Left ventricle myocardium inferior (tissue), 1 donor: ENCODE measurements at places on chromosomes 1 and 21. TPM values are rescaled to one million over a fixed set of nuclear protein-coding genes. Genes with fewer than 3 reads are reported as not detected.

The SMCP gene
- not detected for total RNA-seq

The ZNF683 gene
- total RNA-seq = not detected

The IGSF8 gene
- total RNA-seq = 18.2 TPM

The SNAPIN gene
- total RNA-seq = 67.0 TPM

The OPTC gene
- total RNA-seq = not detected

The NUF2 gene
- total RNA-seq = 1.0 TPM

The SNAP47 gene
- 45.9 TPM for total RNA-seq

The KCNA3 gene
- total RNA-seq = 0.22 TPM

The HNRNPCL2 gene
- total RNA-seq = not detected

The ENSA gene
- total RNA-seq = 129 TPM

The OR14K1 gene
- total RNA-seq = not detected

The ANGPTL1 gene
- total RNA-seq = 11.5 TPM

The BGLAP gene
- total RNA-seq = 0.30 TPM

DNA sequence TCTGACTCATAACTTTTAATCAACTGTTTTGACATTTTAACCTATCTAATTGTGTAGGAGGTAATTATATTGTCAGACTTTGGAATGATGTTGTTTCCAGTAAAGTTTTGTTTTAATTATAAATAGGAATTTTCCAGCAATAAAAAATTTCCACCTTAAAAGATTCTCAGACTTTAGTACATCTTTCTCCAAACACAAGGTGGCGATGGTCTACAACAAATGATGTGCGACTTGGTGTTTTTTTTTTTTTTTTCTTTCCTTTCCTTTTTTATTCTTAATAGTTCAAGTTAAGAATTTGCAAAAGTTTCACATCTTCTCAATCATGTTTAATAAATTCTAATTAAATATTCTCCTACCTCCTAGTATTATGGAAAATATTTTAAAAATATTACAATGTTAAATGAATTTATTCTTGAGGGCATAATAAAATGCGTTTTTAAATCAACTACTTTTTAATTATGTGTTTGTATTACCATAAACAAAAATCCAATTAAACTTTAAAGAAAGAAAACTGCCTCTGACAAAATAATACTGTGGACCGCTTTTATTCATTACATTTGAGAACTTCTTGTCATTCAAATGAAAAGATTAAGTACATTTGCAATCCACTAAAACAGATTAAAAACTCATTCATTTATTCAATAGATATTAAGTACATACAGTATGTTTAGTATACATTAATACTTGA is 4.4 kb upstream of the ADAMTS1 start:
- DNase-seq = no peak

DNA sequence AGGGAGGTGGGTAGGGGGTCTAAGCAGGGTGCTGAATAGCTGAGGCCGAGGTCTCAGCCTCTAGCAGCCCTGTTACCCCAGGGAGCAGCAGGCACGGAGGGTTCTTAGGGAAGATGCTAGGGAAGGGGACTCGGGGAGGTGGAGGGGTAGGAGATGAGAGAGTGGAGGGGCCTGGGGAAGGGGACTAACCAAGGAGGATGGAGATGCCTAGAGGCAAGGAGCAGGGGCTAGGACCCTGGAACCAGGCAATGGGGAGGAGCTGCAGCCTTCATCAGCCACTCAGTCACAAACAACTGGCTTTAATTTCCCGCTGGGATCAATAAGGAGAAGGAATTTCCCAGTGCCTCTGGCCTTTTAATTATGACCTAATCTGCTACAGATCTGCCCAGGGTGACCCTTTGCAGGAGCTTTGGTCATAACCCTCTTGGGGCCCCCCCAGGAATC is 2.9 kb upstream of the CRABP2 start:
- DNase-seq = no peak

- DNase-seq = peak; percentile 71
Observed at GRCh38 chr1:203406446-203407045, 55.6 kb upstream of the FMOD start.

- peak; percentile 82 for DNase-seq
Observed at GRCh38 chr1:224513787-224514209, 79.2 kb upstream of the WDR26 start.

DNA sequence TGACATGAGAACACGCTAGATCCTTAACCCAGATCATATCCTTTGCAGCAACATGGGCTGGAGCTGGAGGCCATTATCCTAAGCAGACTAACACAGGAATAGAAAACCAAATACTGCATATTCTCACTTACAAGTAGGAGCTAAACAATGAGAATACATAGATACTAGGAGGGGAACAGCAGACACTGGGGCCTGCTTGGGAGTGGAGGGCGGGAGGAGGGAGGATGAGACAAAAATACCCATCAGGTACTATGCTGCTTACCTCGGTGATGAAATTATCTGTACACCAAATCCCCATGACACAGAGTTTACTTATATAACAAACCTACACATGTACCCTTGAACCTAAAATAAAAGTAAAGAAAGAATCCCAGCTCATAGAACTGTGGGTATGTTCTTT is 1.2 kb upstream of the MOB3C start:
- DNase-seq = no peak

GRCh38 chr1:227388214-227389168 is 70.2 kb upstream of the CDC42BPA start:
- DNase-seq = no peak

DNA sequence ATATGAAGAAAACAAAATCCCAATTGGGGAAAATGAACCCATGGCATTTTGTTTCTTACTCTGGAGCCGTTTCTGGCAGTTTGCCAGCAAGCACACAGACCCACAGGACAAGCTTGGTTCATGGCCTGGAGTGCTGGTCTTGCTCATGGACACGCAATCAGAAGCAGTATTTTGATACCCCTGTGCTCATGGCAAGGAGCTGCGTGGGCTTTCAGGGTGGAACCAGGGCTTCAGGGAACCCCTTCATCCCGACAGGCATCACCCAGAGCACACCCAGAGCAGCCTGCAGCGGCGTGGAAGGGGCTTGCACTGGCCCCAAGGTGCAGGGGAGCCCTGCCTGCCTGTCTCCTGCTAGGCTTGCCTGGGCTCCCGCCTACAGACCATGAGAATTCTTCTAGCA is 45.4 kb upstream of the PCBP3 start:
- no peak for DNase-seq

DNA sequence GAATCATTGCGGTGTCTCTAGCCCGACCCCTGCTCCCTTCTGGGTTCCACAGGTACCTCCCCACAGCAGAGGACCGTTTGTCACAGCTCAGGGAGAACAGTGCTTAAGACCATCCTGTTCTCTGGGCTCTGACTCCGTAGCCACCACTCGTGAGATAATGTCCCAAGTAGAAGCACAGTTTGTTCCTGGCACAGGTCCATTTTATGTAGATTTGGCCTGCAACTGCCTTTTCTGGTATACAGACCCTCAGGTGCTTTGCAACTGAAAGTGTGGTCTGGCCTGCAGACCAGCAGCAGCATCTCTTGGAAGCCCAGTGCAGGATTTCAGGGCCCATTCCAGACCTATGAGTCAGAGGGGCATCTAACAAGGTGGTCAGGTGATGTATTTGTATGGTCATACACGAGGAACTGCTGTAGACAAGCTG is 28.4 kb upstream of the TMEM125 start:
- DNase-seq = no peak

DNA sequence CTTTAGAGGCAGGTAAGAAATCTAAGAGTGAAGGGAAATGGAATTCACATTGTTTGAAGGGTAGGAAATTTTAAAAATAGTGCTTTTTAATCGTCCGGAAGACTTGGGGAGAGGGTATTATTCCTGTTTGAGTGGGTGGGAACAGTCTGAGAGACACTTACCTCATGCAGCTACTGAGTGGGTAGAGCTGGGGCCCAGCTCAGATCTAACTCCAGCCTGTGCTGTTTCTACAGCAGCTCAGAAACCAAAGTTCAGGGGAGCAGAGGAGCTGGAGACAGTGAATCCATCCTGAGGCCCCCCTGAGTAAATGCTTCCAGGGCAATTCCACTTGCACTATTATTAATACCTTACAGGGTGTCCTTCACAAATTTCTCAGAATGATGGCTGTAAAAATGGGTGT is 63.8 kb downstream of the FGGY start:
- no peak for DNase-seq

DNA sequence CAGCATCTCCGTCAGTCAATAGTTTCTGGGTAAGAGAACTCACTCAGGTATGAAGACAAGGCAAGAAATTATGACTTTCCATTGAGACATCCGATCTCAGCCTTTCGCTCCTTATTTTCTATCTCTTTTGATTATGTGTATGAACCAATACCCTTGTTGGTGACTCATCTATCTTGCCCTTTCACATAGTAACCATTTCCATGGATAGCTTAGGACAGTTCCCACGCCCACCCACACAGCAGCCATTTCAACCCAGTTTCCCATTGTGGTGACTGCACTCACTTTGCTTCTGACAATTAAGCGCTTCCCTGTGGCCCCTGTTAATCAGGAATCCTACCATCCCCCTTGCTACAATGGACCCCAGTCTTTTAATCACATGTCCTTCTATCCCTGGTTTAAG is 210.6 kb upstream of the ADGRL2 start:
- DNase-seq = no peak

DNA sequence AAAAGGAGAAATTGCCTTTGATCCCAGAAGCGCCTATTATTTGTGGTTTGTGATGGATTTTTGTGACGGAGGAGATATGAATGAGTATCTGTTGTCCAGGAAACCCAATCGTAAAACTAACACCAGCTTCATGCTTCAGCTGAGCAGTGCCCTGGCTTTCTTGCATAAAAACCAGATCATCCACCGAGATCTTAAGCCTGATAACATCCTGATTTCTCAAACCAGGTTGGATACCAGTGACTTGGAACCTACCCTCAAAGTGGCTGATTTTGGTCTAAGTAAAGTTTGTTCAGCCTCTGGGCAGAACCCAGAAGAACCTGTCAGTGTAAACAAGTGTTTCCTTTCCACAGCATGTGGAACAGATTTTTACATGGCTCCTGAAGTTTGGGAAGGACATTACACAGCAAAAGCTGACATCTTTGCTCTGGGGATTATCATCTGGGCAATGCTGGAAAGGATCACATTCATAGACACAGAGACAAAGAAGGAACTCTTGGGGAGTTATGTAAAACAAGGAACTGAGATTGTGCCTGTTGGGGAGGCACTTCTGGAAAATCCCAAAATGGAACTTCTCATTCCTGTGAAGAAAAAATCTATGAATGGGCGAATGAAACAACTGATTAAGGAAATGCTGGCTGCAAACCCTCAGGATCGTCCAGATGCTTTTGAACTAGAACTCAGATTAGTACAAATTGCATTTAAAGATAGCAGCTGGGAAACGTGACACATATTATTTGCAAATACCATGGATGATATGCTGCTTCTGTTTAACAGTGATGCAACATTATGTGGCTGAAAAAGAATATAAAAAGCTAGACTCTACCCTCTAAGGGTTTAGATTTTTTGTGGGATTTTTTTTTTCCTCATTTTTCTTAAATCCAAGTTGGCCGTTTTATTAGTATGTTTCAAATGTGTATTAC is 10.5 kb downstream of the PDIK1L start:
- no peak for DNase-seq

- DNase-seq = no peak
Observed at GRCh38 chr21:42013931-42014330, 3.8 kb upstream of the ZBTB21 start.

DNA sequence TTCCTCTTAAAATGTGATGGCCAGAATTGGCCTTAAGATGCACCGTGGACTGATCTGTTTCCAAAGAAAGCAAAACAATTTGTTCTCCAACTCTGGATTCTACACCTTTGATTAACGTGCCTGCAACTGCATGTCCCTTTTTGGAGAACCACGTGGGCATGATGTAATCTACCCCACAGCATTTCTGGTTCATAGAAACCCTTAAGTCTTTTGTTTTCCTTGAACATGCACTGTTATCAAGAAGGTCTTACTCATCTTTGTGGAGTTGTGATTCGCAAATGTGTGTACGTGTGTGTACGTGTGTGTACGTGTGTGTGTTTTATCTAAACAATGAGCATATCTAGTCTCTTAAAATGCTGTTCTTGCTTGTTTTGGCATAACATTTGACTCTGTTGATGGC is 57.8 kb downstream of the LPAR3 start:
- DNase-seq = no peak

DNA sequence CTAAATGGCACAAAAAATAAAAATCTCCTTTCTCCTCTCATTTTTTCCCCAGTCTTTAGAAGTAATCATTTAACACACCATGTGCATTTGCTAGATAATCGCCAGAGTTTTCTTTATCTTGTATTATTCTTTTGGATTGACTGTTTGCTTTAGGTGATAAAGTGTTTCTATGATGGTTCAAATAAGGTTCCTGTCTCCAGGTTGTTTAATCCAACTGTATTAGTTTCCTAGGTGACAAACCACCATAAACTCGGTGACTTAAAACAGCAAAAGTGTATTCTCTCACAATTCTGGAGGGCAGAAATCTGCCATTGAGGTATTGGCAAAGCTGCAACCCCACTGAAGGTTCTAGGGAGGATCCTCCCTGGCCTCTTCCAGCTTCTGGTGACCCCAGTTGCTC is 51.6 kb upstream of the B3GALT5 start:
- DNase-seq = no peak

DNA sequence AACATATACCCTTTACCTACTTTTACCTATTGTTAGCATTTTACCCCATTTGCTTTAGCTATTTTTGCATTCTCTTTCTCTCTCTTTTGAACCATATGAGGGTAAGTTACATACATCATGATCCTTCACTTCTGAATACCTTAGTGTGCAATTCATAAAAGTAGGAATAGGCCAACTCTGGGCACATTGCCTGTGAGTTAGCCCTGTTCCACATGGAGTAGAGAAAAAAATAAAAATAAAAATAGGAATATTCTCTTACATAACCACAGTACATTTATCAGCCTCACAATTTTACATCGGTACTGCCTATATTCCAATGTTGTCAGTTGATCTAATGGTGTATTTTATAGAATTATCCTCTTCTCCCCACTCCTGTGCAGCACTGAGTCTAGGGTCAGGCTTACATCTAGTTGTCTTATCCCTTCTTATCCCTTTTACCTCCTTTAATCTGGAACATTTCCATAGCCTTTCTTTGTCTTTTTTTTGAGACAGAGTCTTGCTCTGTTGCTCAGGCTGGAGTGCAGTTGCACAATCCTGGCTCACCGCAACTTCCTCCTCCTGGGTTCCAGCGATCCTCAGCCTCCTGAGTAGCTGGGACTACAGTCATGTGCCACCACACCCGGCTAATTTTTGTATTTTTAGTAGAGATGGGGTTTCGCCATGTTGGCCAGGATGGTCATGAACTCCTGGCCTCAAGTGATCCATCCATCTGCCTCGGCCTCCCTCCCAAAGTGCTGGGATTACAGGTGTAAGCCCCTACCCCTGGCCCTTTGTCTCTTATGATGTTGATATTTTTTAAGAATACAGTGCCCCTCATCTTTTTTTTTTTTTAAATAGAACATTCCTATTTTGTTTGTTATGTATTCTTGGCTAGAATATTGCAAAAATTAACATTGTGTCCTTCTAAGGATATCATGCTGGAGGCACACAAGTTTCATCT is 11.1 kb upstream of the SLC30A1 start:
- DNase-seq = peak; percentile 71

DNA sequence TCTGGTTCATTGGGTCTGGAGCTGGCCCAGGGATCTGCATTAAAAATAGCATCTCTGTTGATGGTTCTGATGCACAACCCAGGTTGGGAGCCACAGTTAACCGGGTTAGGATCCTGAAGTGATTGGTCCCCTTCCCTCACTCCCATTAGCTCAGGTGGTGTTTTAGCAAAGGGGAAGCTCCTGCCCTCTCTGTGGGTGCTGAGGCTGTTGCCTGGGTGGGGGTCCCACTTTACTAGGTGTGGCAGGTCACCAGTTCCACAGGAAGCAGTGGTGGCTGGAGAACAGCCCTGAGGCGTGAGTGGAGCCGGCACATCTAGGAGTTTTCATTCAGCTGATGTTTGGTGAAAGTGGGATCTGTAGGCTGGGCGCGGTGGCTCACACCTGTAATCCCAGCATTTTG is 86.5 kb downstream of the MAN1C1 start:
- DNase-seq = no peak
